Stimulated activated CD8-positive, alpha-beta memory T cell treated with anti-CD3 and anti-CD28 coated beads, Interleukin-7, amount 100 ng/mL, for 1 hour (primary cell): ENCODE measurements at places on chromosomes 2 and 18.

DNA sequence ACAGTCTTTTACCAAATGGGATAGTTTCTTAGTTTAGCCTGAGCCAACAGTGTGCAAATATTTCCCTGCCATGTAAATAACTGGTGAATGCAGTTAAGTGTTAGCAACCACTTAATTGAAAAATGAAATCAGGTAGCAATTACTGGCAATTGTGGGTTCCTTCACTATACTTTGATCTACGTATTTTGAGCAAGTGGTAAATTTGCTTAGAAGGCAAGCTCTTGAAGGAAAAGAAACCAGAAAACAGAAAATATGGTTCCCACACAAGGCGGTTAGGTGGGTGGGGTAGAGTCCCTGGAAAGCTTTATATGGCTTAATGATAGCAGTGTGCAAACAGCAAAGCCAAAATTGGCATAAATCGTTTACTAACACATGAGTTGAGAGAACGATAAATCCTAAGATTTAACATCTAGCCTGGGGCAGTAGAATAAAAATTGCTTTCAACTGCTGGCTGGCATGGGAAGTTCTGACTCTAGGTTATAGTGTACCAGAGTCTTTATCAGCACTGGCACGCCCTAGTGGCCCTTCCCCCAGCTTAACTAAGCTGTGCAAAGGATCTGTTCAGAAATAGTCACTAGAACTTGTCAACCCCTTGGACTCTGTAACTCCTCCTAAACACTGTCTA, 17.0 kb downstream of the SLC9A2 start:
- DNase-seq: no peak

- DNase-seq: no peak
These were observed 89.3 kb downstream of the PDE11A start for GRCh38 chr2:177983183-177983788.

DNA sequence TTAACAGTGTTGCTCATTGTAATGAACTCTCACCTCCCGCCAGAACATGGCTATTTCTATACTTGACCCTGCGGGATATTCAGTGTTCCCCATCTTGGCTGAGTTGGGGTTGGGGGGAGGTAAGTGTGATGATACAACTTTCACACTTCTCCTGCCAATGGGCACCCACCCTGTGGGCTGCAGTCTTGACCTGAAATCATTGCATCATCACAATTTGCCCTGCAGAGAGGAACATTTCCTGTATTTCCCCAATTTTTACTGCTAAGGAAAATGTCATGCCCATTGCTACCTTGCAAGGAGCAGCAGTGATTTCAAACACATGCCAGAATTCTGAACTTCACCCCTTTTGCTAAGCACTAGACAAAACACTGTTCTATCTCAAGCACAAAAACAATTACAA, 92.1 kb downstream of the ADD2 start:
- DNase-seq: no peak

- DNase-seq: no peak
These were observed 63.1 kb upstream of the SPATS2L start for GRCh38 chr2:200243441-200243840.

DNA sequence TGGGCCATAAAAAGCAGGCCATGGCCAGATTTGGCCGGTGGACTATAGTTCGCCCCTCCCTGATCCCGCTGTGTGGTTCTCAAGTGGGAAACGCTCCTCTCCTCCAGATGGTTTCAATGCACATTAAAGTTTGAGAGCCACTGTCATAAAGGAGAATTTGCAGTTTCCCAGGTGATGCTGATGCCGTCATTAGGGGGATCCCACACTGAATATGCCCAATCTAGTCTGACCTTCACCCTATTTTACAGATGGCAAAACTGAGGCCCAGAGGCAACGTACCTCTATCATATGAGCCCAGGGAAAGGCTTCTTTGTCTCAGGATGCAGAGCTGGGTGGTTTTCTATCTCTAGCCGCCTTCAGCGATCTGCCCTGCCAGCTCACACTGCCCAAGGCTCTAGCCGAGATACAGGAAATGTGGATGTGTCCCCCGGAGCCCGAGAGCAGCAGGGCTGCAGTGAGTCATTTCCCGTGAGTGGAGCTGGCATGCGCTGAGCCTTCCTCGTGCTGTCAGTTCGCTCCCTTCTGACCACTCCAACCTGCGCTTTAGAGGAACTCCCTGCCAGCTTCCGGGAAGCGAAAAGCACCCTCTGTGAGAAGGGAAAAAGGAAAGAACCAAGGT, 116.2 kb downstream of the SMAD7 start:
- DNase-seq: peak; percentile 44

DNA sequence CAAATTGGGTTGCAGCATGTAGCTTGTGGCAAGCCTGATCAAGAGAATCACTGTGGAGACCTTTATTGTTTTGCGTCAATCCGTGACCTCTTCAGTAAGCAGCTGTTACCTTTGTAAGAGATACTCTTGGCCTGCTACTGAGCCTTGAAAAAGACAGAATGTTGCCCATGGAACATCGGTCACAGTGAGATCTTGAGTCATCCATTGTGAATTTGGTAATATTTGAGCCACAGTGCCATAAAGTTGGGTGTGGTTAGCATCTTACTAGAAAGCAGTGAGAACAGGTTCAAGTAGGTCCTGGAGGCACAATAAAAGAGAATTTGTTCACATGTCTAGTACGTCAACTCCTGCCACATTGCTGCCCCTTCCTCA, 12.7 kb upstream of the EFR3B start:
- no peak for DNase-seq

GRCh38 chr2:32622570-32623310, 5.1 kb upstream of the TTC27 start:
- no peak for DNase-seq

- no peak for DNase-seq
These were observed 22.1 kb downstream of the IKZF2 start for GRCh38 chr2:213129311-213129710.

GRCh38 chr2:180679693-180680092, 300.7 kb upstream of the UBE2E3 start:
- no peak for DNase-seq

DNA sequence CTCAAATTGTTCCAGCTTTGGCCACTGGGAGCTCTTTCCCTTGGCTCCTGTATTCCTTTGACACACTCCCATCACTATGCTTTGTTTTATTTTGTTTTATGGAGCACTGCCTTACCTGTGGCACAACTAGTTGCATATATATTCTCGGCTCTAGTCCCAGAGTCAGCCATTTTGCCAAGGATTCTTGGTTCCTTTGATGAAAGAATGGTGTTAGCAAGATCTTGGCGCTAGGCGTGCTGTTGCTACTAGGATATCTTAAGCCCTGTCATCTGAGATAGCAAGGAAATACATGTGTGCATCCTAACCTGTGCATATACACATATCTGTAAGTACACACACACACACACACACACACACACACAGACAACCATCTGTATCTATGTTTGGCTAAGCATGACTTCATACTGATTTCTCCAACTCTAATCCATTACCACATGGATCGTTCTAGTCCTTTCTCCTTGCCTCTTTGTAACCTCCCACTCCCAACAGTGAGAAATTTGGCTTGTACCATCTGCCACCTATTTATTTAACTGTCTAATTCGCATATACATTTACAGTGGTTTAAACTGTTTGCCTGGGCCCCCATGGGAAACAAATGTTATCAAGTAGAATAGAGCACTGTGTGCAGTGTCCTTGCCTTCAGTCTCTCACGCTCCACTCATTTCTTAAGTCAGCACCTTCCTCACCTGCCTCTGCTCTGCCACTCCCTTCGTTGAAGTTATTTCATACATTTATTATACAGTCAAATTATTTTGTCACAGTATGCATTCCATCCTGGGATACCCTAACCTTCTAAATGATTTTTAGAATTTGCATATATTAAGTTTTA, 137.5 kb upstream of the MAP3K20 start:
- DNase-seq: no peak

GRCh38 chr2:72963423-72964145, 46.3 kb downstream of the EMX1 start:
- DNase-seq: no peak

GRCh38 chr2:33696234-33696633, 97.1 kb upstream of the FAM98A start:
- DNase-seq: no peak

DNA sequence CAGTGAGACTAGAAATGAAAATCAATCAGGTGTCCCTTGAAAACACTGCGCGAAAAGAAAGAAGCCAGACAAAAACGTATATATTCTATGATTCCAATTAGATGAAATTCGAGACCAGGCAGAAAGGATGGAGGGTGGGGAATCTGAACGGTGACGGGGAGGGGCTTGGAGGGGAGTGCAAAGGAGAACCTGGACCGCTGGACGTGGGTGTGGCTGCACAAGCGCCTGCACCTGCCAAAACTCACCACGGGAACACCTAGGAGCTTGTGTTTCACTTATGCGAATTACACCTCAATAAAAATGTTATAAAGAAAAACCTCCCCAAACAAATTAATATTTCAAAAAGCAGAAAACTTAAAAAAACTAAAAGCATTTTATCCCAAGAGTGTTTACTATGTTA, 21.9 kb downstream of the THAP4 start:
- no peak for DNase-seq

DNA sequence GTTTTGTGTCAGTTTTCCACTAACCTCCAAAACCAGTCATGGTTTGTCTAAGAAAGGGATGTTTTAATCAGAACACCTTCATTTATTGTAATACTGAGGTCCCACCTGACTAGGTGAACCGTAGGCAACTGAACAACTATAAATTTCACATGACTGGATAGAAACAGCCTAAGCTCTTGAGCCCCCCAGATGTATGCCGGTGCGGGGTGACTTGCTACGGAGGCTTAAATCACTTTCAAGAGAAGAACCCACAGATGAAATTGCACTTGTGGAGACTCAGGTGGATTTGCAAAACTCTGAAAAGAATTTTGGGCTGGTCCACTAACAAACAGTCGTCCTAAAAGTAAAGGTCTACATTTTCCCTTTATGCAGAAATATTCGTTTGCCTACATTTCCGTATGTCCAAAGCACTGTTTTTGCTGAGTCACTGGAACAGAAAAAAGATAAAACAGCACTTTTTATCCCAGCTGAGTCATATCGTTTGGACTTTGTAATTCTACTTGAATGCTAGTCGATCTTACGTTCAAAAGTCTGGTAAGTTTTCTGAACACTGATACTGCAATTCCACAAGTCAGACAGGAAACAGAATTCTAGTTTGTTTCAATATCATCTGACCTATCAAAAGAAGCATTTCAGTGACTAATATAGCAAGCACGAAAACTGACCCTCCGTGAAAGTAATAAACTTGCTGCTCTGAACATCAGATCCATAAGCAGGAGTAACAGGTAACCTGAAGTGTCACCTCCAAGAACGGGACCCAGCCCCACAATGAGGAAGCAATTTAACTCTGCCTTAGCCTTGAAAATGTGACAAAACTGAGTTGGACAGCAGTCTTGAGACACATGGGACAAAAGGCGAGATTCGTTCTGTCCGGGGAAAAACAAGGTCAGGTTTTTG, 18.1 kb downstream of the ZNF516 start:
- DNase-seq: no peak

DNA sequence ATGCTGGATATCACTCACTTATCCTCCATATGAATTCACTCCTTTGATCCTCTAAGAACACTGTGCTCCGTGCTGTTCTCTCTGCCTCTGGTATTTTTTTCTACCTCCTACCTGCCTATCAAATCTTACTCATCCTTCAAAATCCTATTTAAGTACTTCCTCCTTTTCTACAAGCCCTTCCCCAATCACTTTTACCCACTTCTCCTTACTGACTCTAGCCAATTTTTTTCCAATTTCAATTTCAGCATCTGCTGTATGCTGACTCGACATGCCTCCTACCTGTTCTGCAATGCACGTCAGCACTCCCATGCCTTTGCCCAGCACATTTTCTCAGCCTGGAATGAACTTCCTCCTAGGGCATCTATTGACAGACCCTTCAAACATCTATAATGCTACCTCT, 37.3 kb upstream of the LNPK start:
- DNase-seq: no peak

- no peak for DNase-seq
These were observed 22.9 kb upstream of the TMEM87B start for GRCh38 chr2:112032224-112032586.

DNA sequence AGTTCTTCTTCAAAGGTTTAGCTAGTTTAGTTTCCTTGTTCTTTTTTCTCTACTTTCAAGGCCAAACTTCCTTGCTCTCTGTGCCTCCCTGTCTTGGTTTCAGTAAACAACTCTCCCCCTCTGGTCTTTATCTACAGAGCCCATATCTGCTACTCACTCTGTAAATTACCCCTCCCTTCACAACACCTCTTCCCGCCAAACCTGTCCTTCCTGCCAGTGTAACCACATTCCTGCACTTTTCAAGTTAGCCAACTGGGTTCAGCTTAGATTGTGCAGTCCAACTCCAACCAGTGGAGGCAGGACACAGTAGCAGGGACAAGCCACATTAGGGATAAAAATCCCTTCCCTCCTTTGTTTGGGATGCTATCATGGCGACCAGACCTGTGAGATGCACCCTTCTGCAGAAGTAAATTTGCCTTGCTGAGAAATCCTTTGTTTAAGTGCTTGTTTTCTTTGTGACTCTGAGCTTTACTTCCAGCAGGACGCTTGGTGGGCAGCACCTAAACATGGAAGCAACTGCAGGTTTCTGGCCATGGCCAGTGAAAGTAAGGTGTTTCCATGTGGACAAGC, 706.0 kb downstream of the KCNJ3 start:
- DNase-seq: no peak

GRCh38 chr2:42977270-42978174, 185.1 kb upstream of the HAAO start:
- no peak for DNase-seq

DNA sequence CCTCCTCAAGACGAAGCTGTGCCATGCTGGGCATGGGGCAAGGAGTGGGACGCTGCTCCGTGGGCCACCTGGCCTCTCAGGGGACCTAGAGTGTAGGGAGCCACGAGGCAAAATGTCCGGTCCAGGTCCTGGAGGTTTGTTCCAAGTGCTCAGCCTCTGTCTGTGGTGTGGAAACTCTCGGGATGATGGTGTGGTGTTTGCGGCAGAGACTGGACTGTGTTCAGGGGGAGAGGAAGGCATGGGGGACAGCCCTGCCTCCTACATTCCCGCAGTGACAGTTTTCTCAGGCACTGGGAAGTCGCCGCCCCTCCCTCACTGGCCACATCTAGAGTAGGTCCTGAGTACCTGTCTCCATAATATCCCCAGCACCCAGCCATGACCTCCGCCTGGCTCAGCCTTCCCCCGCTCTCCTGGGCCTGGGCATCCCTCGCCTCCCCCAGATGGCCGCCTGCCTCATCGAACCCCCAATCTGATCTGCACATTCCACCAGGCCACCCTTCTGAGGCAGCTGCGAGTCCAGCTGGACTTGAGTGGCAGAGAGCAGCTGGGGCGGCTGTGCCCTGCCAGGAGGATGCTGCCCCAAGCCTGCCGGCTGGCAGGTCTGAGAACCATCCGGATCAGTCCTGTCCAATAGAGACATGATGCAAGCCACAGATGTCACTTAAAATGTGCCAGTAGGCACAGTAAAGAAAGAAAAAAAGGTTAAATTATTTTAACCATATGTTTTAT, 6.2 kb downstream of the KCNIP3 start:
- DNase-seq: no peak

DNA sequence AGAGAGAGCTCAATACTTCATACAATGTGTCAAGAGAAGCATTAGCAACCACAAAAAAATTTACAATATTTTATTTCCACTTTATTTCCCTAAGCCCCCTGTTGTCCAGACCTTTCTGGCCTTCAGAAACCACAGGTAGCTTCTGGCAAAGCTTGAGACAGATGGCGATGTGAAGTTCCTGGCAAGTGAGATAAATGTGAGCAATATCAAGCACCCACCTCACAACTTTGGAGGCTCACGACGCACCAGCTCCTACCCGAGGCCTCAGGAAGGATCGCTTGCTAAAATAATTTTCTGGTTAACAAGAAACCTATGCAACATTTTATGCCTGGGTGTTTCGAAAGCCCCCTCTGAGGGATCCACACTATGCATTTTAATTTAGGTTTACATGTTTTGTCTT, 158.1 kb upstream of the CHAC2 start:
- DNase-seq: no peak
